ENCODE measurements at places on chromosomes 4 and X.

DNA sequence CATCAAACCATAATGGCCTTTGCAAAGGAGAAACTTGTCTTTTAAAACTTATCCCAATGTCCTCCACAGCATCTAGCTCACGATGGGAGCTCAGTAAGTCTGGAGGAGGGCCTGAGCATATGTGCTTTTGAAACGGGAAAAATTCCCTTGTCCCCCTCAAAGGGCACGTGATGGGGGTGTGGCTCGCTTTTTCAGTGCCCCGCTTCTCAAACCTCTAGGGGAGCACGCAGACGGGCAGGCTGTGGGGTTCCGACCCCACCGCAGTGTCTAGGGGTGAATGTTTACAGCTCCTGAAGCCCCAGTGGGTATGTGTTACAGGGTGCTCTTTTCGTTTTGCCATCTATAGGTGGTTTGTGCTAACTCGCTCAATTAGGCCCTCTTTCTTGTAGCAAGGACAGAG is 31.2 kb downstream of the SLITRK2 start:
- no peak for DNase-seq

- no peak for DNase-seq
Observed at GRCh38 chr4:121185960-121186359, 21.8 kb upstream of the TNIP3 start.

DNA sequence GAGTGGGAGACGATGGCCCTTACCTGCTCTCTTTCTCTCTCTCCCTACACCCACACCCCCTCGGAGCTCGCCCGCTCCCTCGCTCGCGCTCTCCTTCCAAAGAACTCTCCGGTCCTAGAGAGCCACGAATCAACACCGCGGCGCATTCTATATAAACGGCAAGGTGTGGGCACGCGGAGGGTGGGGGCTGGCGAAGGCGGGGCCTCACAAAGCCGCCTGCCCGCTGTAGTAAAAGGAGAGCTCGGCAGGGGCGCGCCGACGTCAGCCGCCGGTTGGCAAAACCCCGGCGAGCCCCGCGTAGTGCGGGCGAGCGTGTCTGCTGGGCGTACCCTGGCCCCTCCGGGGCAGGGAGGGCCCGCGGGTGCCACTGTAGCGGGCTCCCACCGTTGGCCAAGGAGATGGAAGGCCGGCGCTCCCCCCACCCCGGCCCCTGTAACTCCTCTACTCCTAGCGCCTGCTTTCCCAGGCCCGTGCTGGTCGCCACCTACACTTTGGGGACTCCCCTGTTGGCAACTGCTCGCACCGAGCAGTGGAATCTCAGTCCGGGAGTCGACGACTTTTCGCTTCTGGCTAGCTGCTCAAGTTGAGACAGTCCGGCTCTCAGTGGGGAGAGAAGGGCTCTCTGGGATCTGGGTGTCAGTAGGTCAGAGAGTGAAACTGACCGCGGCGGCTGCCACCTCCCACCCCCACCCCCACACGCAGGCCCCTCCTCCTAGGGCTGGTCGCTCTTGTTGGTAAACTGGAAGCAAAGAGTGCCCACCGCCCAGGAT is 325.5 kb upstream of the F9 start:
- DNase-seq: peak; percentile 4

GRCh38 chr4:20592013-20592412 is 108.2 kb upstream of the PACRGL start:
- DNase-seq: no peak

GRCh38 chr4:20773144-20773997 is 73.1 kb downstream of the PACRGL start:
- DNase-seq: peak; percentile 53
